PC-9 (cell line): ENCODE measurements at places on chromosomes 2 and 18.

DNA sequence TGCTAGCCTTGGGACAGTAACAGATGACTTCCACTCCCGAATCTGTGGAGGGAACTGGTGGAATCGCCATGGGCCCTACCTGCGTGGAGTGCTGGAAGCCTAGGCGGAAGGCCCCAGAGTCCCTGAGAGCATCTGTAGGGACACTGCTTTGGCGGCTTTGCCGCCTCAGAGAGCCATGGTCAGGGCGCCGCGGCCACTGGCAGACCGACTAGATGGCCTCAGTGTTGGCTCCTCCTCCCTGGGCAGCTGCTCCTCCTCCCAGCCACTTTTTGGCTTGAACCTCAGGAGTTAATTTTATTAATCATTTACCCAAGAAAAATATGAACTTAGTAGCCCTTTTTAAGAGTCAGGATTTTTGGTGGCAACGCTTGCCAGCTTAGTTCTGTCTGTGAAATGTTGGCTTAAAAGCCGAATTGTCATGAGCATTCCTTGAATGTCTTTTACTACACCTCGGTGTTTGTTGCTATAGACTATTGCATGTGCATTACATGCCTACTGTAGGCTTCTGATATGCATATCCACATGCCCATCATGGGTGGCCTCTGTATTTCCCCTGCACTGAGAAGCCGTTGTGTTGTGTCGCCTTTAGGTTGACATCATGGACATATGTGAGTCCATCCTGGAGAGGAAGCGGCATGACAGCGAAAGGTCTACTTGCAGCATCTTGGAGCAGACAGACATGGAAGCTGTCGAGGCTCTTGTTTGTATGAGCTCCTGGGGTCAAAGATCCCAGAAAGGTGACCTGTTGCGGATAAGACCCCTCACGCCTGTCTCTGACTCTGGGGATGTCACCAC lies 2.4 kb downstream of the KLF11 start:
- no peak for DNase-seq

DNA sequence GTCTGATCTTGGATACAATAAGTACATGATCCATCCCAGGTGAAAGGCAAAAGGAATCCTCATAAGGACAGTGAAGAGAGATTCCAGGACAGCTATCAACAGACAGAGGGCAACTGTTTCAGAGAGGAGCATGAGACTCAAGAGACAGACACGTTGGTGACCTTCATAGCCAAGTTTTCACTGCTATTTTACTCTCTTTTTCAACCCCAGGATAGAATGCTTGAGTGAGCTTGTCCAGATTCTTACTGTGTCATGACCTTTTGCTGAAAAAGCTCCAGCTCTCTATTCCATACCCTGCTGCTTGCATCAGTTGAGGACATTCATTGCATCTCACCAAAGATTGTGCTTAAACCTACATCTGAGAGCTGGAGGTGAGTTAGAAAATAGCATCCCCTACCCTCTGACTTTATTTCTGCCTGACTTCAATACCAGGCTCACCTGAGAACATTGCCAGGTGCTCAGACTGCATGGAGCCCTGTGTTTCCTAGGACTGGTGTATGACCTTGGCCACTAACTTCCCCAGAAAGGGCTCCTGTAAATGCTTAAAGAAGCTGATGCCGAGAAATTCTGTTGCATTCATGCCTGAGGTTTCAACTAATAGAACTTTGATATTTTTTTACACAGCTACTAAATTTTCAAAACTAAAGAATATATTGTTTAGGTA lies 70.4 kb upstream of the TMEM17 start:
- DNase-seq = no peak

- no peak for DNase-seq
Observed at GRCh38 chr2:240269886-240270285, 129.4 kb upstream of the OTOS start.

DNA sequence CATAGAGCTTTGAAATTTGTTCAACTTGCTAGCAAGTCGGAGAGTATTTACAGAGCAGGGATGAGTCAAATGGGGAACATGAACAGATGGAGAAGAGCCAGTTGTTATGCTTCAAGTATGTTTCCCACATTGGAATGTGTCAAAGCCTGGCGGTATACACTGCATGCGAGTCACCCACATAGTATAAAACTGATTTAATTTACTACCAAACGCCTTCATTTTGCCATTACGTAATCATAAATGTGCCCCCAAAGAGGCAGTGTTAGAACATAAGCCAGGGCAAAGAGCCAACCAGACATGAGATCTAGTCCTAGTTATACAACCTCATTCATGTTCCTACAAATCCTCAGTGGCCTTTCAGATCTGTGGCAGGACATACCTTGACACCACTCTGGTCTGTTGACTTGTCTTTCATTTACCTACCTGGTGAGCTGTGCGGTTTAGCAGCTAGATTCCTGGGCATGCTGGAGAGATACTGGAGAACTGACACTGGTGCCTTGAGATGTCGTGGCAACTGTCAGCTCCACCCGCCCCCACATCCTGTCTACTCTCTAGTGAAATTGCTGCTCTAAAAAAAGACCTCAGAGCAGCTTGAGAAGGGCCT lies 21.7 kb upstream of the NRP2 start:
- no peak for DNase-seq
